ENCODE measurements at places on chromosomes 2 and 18. TPM values are rescaled to one million over a fixed set of nuclear protein-coding genes. Genes with fewer than 3 reads are reported as not detected.

GRCh38 chr2:60884800-60885199 lies 3.4 kb downstream of the REL start:
- H3K36me3 ChIP-seq = no peaks in the 10 kb centered on the region
- peaks cover 6% of the 10 kb centered on the region for H3K4me1 ChIP-seq
- H3K27me3 ChIP-seq = no peaks in the 10 kb centered on the region
- no peak for DNase-seq
- H3K4me3 ChIP-seq = no peak overlapping the region

DNA sequence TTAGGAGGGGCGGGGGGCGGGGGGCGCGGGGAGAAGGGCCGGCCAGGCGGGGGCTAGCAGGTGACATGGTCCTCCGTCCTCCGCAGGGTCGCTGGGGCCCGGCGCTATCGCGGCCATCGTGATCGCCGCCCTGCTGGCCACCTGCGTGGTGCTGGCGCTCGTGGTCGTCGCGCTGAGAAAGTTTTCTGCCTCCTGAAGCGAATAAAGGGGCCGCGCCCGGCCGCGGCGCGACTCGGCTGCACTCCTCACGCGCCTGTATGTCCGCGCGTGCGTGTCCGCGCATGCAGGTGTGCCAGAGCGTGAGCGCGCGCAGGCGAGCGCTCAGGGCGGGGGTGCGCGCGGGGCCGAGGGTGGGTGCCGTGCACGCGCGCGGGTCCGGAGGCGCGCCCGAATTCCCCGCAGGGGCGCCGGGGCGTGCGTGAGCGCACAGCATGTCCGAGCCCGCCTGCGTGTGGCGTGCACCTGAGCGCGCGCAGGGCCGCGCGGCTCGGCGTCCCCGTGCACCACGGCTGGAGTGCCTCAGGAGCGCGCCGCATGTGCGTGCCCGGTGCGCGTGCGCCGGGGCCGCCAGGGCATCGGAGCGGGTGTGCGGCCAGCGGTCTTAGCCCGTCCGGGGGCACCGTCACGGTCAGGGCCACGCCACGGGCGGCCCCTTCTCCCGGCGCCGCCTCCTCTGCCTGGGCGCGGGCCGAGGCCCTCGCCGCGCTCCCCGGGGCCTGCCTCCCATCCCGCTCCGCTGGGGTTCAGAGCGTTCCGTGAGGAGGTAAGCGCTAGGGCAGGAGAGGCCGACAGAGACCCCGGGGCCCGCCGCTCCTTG lies 6.3 kb downstream of the SNORC start:
- no peaks in the 10 kb centered on the region for H3K36me3 ChIP-seq
- H3K4me1 ChIP-seq = no peaks in the 10 kb centered on the region
- H3K27me3 ChIP-seq = no peaks in the 10 kb centered on the region
- peak overlapping the region; percentile 45 for H3K4me3 ChIP-seq

GRCh38 chr18:64972545-64972944 lies 778.3 kb upstream of the CDH7 start:
- no peak overlapping the region for H3K27ac ChIP-seq
- no peak overlapping the region for H3K4me3 ChIP-seq
- H3K36me3 ChIP-seq = no peaks in the 10 kb centered on the region
- no peaks in the 10 kb centered on the region for H3K27me3 ChIP-seq

Gene FAM124B
- 4.8 TPM for total RNA-seq

GRCh38 chr2:8893474-8893873 lies 56.1 kb upstream of the KIDINS220 start:
- H3K36me3 ChIP-seq = no peaks in the 10 kb centered on the region
- H3K27me3 ChIP-seq = no peaks in the 10 kb centered on the region
- DNase-seq = no peak
- H3K4me1 ChIP-seq = no peaks in the 10 kb centered on the region

Gene PPIL3
- total RNA-seq = 33.7 TPM

- no peaks in the 10 kb centered on the region for H3K36me3 ChIP-seq
- peaks cover 3% of the 10 kb centered on the region for H3K4me1 ChIP-seq
- H3K27me3 ChIP-seq = no peaks in the 10 kb centered on the region
- no peak overlapping the region for H3K4me3 ChIP-seq
- no peak overlapping the region for H3K27ac ChIP-seq
- no peak for DNase-seq
Measured at GRCh38 chr2:100160396-100160795, 18.0 kb upstream of the AFF3 start.

DNA sequence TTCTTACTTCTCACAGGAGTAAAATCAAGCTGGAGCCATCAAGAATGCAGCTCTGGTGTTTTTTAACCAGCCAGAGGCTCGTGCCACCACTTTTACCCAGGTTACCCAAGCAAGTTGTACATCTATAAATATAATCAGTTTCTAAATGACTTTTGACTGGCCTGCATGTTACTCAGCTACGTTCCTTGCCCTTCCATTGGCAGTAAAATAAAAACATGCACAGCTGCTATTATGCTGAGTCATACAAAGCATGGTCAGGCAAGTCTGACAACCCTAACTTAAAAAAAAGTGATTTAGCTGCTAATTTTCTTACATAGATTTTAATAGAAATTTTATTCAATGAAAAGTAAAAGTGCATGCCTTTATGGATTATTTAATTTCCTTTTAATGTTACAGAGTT lies 111.7 kb upstream of the CSRNP3 start:
- no peaks in the 10 kb centered on the region for H3K36me3 ChIP-seq
- no peak overlapping the region for H3K4me3 ChIP-seq
- no peak for DNase-seq
- peaks cover 1% of the 10 kb centered on the region for H3K4me1 ChIP-seq
- no peaks in the 10 kb centered on the region for H3K27me3 ChIP-seq

GRCh38 chr18:67766930-67767329 lies 250.4 kb upstream of the DSEL start:
- H3K4me3 ChIP-seq = no peak overlapping the region
- no peaks in the 10 kb centered on the region for H3K4me1 ChIP-seq
- H3K27me3 ChIP-seq = no peaks in the 10 kb centered on the region
- H3K27ac ChIP-seq = no peak overlapping the region

Gene MSH2
- total RNA-seq = 5.5 TPM

DNA sequence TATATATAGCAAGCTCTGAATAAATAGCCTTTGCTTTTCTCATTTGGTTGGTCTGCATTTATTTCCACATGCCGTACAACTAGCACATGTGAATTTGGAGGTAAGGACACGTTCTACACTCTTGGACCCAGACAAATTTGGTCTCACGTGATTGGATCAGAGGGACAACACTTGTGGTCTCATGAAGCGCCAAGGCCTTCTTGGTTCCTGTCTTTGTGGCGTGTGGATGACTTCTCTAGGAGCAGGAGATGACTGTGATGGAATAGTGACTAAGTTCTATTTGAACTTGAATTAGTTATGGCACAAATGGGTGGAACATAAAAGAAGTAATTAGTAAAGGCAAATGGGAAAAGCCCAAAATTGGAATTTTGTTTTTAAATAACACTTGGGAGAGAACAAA lies 206.9 kb downstream of the BCL2 start:
- no peak overlapping the region for H3K27ac ChIP-seq
- H3K36me3 ChIP-seq = no peaks in the 10 kb centered on the region
- H3K4me1 ChIP-seq = no peaks in the 10 kb centered on the region
- no peak for DNase-seq
- no peak overlapping the region for H3K4me3 ChIP-seq

GRCh38 chr18:79477711-79478483 lies 82.2 kb downstream of the NFATC1 start:
- H3K27ac ChIP-seq = no peak overlapping the region
- no peak overlapping the region for H3K4me3 ChIP-seq
- peak; percentile 51 for DNase-seq

- H3K4me1 ChIP-seq = no peaks in the 10 kb centered on the region
- no peak overlapping the region for H3K4me3 ChIP-seq
- no peaks in the 10 kb centered on the region for H3K36me3 ChIP-seq
- no peak overlapping the region for H3K27ac ChIP-seq
Measured at GRCh38 chr2:73285159-73285739, 971 bp upstream of the FBXO41 start.

GRCh38 chr2:201880579-201880978 lies 74.2 kb downstream of the CDK15 start:
- peak; percentile 43 for DNase-seq
- H3K27ac ChIP-seq = peak overlapping the region; percentile 19
- peaks cover 6% of the 10 kb centered on the region for H3K4me1 ChIP-seq
- no peak overlapping the region for H3K4me3 ChIP-seq
- H3K27me3 ChIP-seq = no peaks in the 10 kb centered on the region

Gene APCDD1
- 7.6 TPM for total RNA-seq

DNA sequence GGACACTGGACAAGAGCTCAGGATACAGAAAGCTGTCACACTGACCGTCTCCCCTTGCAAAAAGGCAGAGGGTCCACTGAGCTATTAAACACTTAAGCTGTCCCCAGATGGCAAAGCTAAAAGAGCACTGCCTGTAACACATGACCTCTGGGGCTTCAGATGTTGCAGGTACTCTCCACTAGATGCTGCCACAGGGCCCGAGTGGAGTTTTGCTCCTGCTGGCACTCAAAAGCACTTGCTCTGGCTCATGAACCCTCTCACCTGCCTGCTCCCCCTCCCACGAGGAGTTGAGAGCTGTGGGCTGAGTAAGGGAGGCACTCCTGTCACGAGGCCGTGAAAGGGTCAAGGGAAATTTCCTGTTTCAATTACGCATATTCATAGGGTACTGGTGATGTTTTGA lies 227.9 kb downstream of the PRKCE start:
- no peaks in the 10 kb centered on the region for H3K36me3 ChIP-seq
- H3K4me3 ChIP-seq = no peak overlapping the region
- H3K4me1 ChIP-seq = peaks cover 11% of the 10 kb centered on the region
- no peak for DNase-seq
- no peaks in the 10 kb centered on the region for H3K27me3 ChIP-seq

DNA sequence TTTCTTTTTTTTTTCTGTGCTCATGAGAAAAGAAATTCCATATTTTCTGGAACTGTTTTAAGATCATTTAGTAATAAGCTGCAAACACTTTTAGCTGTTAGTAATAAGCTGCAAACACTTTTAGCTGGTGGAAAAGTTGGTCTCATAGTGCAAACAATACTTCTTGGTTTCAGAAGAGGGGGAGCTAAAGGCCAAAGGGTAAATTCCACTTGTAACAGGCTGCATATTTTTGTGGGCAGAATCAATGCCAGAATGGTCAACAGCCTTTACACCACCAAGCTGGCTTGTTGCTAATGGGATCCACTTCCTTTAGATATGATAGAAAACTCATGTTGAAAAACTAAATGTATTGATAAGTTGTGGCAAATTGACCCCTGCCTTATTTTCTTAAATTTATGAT lies 356.8 kb downstream of the NR4A2 start:
- H3K27me3 ChIP-seq = no peaks in the 10 kb centered on the region
- no peaks in the 10 kb centered on the region for H3K36me3 ChIP-seq
- no peak overlapping the region for H3K4me3 ChIP-seq

DNA sequence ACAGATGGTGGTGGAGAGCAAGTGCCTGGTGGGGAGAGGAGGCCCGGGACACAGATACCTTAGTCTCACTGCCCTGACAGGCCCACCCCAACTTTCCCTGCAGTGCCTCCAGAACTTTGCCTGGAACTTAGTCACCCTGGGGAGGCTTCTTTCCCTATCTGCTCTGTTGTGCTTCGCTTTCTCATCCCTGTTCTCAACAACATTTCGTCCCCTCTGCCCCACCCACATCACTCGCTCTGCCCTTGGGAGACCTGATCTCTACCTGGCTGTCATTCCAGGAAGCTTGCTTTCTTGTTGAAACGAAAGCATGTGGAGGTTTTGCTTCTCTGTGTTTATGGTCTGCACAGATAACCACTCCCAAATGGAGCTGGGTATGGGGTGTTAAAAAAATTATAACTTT lies 93.8 kb downstream of the PRKCE start:
- no peak overlapping the region for H3K4me3 ChIP-seq
- no peaks in the 10 kb centered on the region for H3K27me3 ChIP-seq
- no peak for DNase-seq
- H3K27ac ChIP-seq = no peak overlapping the region
- no peaks in the 10 kb centered on the region for H3K36me3 ChIP-seq

Gene PSMD14
- 31.8 TPM for total RNA-seq

Gene SCN9A
- 2.9 TPM for total RNA-seq

Gene SERPINB4
- total RNA-seq = not detected

Gene IL18RAP
- 6.3 TPM for total RNA-seq

Gene TTN
- total RNA-seq = 4.8 TPM

Gene NT5DC4
- total RNA-seq = not detected

DNA sequence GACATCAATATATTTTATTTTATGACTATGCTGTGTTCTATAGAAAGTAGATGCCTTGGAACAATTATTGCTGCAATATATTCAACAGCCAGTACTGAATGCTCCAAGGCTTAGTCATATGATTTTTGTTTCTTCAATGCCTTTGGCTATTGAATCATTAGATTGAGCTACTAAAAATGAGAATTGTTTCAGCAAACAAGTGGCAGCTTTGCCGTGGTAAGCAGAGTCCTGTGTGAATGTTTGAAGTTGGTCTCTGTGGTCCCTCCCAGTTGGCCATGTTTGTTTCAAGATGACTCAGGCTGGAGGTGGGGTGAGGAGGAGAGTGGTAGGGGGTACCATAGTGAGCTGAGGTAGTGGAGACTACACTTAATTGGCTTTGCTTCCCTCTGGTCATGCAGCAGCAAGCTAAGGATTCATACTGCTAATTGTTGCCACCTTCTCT lies 198.6 kb upstream of the EPAS1 start:
- H3K4me3 ChIP-seq = no peak overlapping the region
- H3K27me3 ChIP-seq = no peaks in the 10 kb centered on the region
- no peaks in the 10 kb centered on the region for H3K4me1 ChIP-seq
- DNase-seq = no peak
- H3K36me3 ChIP-seq = no peaks in the 10 kb centered on the region
- H3K27ac ChIP-seq = no peak overlapping the region

Gene TEKT4
- not detected for total RNA-seq

GRCh38 chr2:85678794-85679672 lies 11.0 kb upstream of the SFTPB start:
- DNase-seq = peak; percentile 96
- H3K27ac ChIP-seq = no peak overlapping the region
- H3K4me3 ChIP-seq = no peak overlapping the region
- H3K27me3 ChIP-seq = no peaks in the 10 kb centered on the region
- no peaks in the 10 kb centered on the region for H3K4me1 ChIP-seq

GRCh38 chr2:201127152-201127511 lies 11.2 kb downstream of the CFLAR start:
- peak overlapping the region; percentile 74 for H3K27ac ChIP-seq
- no peaks in the 10 kb centered on the region for H3K36me3 ChIP-seq
- H3K4me3 ChIP-seq = no peak overlapping the region
- peaks cover 23% of the 10 kb centered on the region for H3K4me1 ChIP-seq
